H1 (cell line): ENCODE measurements at places on chromosomes 3 and 15. TPM values are rescaled to one million over a fixed set of nuclear protein-coding genes. Genes with fewer than 3 reads are reported as not detected.

- DNase-seq, result no peak
Observed at GRCh38 chr3:65284961-65285360, 597.2 kb upstream of the ADAMTS9 start.

DNA sequence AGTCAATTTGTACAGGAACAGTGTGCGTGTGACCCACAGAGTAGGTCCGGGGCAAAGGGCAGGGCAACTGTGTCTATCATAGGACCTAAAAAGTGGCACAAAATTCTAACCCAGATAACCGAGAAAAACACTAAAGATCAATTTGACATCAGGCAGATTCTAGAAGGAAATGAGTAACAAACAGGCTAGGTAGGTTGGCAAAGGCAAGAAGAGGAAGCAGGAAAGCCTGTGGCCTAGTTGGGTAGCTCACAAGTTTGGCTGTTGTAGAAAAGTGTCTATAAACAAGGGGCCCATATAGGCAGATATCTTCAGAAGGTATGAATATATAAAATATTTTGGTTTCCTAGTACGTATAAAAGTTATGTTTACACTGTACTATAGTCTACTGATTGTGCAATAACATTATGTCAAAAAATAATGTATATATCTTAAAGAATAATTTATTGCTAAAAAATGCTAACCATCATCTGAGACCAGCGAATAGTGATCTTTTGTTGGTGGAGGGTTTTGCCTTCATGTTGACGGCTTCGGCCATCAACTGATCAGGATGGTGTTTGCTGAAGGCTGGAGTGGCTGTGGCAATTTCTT lies 13.3 kb upstream of the OR5K1 start:
- DNase-seq, result no peak

- DNase-seq, result no peak
Observed at GRCh38 chr3:169886671-169887070, 16.9 kb upstream of the LRRC31 start.

DNA sequence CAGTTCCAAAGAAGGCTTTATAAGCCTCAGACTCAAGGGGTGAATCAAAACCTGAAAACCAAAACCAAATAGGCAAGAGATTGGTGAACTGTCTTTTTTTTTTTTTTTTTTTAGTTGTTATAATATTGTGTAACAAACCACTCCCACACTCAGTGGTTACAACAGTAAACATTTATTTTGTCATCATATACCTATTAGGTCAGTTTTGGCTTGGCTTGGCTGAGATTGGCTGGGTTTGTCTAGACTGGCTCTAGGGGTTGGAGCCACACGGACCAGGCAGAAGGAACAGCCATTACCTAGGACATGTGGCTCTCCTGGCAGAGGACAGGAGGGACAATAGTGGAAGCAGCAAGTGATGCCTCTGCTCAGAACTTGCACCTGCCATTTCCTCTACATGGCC lies 26.4 kb upstream of the RYR3 start:
- DNase-seq, result no peak

DNA sequence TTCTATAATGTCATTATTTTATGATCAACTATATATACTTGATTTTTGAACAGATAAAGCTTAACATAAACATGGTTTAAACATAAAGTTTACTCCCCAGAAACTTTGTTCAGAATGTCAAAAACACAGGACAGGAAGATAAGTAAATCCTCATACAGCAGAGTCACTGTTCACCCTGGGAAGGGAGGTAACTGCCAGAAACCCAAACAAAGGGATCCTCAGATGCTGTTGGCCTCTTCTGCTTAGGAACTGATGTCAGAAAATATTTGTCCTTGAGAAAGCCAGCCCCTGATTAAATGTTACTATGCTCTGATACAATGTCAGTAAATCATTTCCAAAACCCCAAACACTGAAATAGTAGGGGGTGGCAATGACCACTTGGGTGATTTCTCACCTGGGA lies 185.3 kb downstream of the TJP1 start:
- no peak for DNase-seq

GRCh38 chr3:158863247-158863646 lies 61.4 kb downstream of the MFSD1 start:
- no peak for DNase-seq

- DNase-seq, result no peak
Observed at GRCh38 chr3:3065876-3066275, 44.3 kb downstream of the IL5RA start.

DNA sequence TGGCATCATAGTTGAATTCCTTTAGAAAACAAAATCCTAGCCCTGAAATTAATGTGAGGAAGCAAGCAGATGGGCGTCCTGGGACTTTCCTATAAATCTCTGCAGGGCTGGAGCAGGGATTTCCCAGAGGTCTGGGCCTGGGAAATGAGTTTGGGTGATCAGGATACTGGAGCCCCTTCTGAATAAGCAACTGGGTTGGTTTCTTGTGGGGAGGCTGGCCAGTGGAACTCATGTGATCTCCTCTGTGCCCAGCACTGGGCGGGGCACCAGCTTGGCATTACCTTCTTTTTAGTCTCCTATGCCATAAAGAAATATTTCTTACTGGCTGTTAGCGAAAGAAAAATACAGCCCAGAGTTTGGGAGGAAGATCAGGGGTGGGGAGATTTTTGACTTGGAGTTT lies 1.7 kb downstream of the THSD4 start:
- DNase-seq, result no peak

DNA sequence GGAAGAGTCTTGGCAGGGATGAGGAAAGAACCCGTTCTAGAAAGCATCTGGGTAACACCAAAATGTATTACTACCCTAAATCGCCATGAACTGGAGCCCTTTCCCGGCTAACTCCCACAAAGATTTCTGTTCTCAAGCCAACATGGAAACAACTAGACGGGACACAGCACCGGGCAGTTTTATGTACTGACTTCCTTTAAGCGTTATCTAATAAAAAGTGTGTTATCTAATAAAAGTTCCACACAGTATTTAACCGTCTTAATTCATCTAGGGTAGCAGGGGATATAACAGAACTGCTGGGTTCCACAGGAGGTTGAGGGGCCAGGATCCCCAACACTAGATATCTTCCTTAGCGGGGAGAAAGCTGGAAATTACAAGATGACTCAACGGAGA lies 347 bp upstream of the C3orf62 start:
- no peak for DNase-seq

DNA sequence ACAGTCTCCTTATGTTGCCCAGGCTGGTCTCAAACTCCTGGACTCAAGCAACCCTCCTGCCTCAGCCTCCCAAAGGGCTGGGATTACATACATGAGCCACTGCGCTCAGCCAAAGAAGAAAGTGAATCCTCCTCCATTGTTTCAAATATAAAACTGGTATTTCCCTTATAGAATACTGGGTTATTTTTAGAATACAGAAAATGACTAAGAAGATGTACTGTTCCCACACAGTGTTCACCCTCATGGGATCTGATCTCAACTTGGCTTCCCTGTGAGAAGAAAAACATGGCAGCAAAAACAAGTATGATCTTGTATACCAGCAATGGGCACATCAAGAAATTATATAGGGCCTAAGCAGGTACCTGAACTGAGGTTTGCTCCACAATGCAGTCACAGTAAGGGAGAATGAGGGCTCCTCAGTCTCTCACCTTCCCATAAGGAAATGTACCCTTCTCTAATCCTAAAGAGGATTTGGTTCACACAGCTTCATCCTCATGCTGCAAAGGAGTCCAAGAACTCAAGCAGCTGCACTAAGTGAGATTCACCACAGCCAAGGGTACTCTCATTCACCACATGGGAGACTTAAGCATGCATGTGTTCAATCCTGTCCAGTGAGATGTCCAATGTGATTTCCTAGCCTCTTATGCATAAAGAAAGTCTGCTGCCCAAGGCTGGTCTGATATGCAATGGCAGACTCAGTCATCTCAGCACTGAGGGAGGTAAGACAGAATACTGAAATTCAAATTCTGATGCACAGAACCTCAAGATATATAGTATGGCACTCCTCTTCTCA lies 25.8 kb downstream of the USP4 start:
- no peak for DNase-seq

- DNase-seq, result no peak
Observed at GRCh38 chr3:143170676-143171075, 51.1 kb downstream of the CHST2 start.

GRCh38 chr3:197521277-197522182 lies 34.2 kb downstream of the BDH1 start:
- DNase-seq, result no peak

- no peak for DNase-seq
Observed at GRCh38 chr3:196207159-196207832, 3.9 kb downstream of the ZDHHC19 start.

- DNase-seq, result no peak
Observed at GRCh38 chr15:101675015-101675414, 22.8 kb upstream of the TM2D3 start.

GRCh38 chr3:63685340-63685739 lies 32.9 kb downstream of the SNTN start:
- DNase-seq, result no peak

DNA sequence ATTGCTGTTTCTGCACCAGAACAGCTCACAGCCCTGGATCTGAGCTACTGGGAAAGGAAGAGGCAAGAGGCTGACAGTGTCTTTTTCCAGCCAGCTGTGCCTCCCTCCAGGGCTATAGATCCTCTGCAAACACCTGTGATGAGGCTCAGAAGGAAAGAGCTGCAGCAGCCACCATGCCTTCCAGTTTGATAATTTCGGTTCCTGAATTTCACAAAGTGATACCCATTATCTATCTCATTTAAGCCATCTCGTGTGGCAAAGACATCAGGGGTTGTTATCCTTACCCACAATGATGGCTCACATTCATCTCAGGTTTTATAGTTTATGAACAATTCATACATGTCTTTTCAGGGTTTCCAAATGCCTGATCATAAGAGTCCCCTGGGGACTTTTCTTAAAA lies 1.8 kb upstream of the LARP6 start:
- DNase-seq, result no peak

GRCh38 chr3:192915304-192915703 lies 2.4 kb downstream of the MB21D2 start:
- DNase-seq, result no peak

FSTL1 gene
- 502 and 516 TPM in 2 replicates for total RNA-seq

ACAA1 gene
- total RNA-seq, result 31.9 and 34.8 TPM in 2 replicates

NRG4 gene
- not detected in 2 replicates for total RNA-seq

CKMT1B gene
- total RNA-seq, result 27.1 and 30.5 TPM in 2 replicates

GATA2 gene
- total RNA-seq, result 0.30 and 0.40 TPM in 2 replicates

MRAS gene
- total RNA-seq, result 15.6 and 16.2 TPM in 2 replicates

CHRNA7 gene
- 7.5 and 9.1 TPM in 2 replicates for total RNA-seq

MINAR1 gene
- 0.59 and 0.67 TPM in 2 replicates for total RNA-seq

PLS1 gene
- total RNA-seq, result 32.7 and 44.7 TPM in 2 replicates

CCDC33 gene
- 1.0 and 2.0 TPM in 2 replicates for total RNA-seq

CA12 gene
- 4.9 and 5.8 TPM in 2 replicates for total RNA-seq
